ENCODE measurements at places on chromosomes 6 and 20.

- no peak for DNase-seq
Observed at GRCh38 chr6:131858765-131859415, 51.1 kb downstream of the ENPP1 start.

DNA sequence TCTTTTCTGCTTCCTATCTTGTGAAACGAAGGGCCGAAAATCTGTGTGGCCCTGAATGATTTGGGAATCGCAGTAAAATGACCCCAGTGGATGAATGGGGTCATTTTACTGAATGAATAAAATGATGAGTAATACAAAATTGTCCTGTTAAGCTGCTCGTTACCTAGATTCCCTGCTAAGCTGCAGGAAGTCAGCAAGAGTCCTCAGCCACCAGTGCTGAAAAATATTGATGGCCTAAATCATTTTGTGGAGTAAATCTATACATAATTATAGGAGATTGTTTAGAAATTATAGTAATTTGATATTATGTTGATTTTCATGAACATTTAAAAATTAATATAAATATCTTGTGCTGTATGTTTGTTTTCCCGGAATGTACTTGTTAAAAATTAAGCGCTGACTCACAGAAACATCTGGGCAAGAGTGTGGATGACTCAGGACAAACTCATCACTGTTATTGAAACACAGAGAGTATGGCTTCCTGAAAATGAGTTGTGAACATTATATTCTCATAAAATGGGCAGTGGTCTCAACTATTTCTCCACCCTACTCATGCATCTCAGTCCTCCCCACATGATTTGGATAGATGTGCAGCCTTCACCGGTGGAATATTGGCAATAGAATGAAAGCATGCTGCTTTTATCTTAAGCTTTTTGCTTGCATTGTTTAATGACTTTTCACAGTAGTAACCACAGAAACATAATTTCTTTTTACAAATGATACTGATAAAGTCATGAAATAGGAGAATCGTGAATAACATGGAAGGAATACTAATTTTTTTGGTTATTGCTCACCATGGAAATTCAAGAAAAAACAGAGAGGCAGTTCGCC lies 36.2 kb upstream of the RGS17 start:
- no peak for DNase-seq

DNA sequence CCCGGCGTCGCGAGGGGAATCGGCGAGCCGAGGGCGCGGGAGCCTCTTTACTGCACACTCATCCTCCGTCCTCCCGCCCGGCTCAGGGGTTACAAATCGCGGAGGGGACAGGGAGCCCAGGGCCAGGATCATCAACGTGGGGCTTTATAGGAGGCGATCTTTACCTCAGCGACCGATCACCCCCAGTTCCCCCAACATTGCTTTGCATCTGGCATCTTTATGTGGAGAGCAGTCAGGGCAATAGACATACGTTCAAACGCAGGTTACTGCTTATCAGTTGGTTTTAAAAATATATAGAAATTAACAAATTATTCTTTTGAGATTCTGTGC lies 634 bp downstream of the HSF2 start:
- DNase-seq, result no peak

- no peak for DNase-seq
Observed at GRCh38 chr20:60060593-60060992, 102.4 kb downstream of the CDH26 start.

GRCh38 chr6:70717038-70717801 lies 49.5 kb downstream of the SMAP1 start:
- DNase-seq, result no peak

GRCh38 chr6:26296857-26297648 lies 67.9 kb upstream of the BTN3A2 start:
- no peak for DNase-seq

- no peak for DNase-seq
Observed at GRCh38 chr6:33207552-33208090, 679 bp upstream of the RING1 start.

DNA sequence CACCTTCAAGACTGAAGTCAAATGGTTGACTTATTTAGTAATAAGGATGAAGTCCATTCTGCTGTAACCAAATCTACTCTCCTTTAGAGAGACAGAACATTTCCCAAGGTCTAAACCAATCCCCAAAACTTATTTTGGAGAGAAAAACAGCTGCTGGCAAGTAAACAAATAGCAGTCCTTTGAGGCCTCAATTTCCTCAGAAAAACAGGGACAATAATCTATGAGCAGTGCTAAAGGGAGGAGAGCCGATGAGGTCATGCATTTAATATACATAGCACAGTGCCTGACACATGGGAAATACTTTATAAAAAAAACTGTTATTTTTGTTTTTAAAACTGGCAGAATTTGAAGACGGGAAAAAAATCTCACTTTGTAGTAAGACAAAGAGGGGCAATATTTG lies 526.0 kb downstream of the EPM2A start:
- DNase-seq, result no peak

GRCh38 chr20:62824476-62825332 lies 7.9 kb downstream of the COL9A3 start:
- no peak for DNase-seq

DNA sequence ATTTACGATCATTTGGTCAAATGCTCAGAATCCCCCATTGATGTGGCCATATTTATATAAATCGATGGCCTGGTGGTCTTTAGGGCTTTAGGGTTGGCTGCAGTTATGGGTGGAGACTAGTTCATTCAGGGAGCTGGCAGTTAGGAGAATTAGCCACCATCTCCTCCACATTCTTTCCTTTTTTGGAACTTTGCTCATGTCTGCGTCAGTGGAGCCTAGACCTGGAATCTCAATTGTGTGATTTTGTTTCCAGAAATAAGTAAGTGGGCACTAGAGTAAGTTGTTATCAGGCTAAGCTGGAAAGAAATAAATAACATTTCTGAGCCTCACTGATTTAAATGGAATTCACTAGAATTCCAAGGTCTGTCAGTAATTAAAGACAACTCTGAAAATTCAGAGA lies 29.0 kb upstream of the ELOVL5 start:
- DNase-seq, result no peak

- DNase-seq, result no peak
Observed at GRCh38 chr20:14009208-14009607, 13.9 kb downstream of the MACROD2 start.

DNA sequence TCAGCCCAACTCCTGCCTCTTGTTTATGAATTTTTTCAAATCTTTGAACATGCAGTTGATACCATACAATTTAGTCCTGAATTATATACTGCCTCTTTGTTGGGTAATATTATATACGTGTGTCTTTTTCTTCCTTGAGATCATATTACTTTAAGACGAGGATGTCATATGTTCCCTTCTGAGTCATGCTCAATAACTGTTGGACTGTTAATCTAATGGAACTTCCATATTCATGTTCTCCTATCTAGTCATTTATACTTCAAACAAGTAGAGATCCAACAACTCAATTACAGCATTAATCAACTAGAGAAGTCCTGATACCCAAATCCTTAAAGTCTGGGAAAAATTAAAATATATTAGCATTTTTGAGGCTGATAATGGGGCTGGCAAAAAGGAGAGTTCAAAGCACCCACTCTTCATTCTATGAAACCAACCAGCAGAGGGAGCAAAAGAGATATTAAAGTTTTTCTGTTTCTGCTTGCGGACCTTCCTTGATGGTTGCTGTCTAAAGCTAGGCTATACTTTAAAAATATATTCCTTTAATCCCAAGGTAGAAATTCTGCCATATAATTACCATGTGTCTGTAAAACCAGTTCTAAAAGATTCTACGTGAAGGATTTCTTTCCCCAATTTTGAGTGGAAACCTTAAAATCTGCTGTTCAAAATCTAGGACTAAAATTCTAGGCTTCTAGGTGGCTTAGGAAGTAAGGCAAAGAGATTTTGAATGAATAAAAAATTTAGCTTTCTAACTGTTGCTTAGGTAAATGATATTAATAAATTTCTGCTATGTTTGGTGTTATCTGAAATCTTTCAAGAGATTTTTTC lies 498.9 kb downstream of the BCKDHB start:
- no peak for DNase-seq

GRCh38 chr20:25252686-25253421 lies 5.0 kb downstream of the PYGB start:
- no peak for DNase-seq

- no peak for DNase-seq
Observed at GRCh38 chr20:37430044-37430443, 84.1 kb downstream of the SRC start.

- no peak for DNase-seq
Observed at GRCh38 chr20:58899512-58899911, 47.0 kb downstream of the GNAS start.

GRCh38 chr6:14734416-14735340 lies 511.2 kb upstream of the JARID2 start:
- peak; percentile 88 for DNase-seq

DNA sequence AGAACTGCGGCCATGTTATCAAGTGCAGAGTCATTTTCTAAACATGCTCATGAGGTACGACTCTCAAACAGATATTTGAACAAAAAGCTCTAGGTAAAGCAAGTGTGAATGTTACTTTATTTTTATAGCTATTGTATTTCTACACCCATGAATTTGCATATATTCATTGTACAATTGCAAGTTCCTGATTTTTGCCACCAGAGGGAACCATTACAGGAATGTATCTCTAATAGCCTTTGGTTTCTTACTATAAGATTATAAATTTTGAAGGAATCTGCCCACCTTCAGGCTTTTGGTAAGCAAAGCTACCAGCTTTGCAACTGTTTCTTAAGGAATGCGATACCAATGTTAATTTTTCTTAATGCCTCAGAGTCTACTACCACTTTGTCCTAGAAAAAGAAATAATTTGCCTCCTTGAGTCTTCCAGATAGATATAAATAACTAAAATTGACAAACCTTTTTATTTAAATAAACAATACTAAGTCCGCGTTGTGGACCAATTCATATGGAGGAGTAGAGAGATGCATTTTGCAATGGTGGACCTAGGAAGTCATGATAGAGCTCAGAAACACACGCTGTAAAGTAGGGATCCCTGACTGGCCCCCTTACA lies 125.4 kb upstream of the SAMD5 start:
- no peak for DNase-seq

- no peak for DNase-seq
Observed at GRCh38 chr20:32365564-32365963, 7.4 kb downstream of the ASXL1 start.

- DNase-seq, result no peak
Observed at GRCh38 chr6:47455533-47456209, 21.9 kb upstream of the CD2AP start.

- DNase-seq, result no peak
Observed at GRCh38 chr20:48648482-48649051, 179.2 kb downstream of the PREX1 start.

DNA sequence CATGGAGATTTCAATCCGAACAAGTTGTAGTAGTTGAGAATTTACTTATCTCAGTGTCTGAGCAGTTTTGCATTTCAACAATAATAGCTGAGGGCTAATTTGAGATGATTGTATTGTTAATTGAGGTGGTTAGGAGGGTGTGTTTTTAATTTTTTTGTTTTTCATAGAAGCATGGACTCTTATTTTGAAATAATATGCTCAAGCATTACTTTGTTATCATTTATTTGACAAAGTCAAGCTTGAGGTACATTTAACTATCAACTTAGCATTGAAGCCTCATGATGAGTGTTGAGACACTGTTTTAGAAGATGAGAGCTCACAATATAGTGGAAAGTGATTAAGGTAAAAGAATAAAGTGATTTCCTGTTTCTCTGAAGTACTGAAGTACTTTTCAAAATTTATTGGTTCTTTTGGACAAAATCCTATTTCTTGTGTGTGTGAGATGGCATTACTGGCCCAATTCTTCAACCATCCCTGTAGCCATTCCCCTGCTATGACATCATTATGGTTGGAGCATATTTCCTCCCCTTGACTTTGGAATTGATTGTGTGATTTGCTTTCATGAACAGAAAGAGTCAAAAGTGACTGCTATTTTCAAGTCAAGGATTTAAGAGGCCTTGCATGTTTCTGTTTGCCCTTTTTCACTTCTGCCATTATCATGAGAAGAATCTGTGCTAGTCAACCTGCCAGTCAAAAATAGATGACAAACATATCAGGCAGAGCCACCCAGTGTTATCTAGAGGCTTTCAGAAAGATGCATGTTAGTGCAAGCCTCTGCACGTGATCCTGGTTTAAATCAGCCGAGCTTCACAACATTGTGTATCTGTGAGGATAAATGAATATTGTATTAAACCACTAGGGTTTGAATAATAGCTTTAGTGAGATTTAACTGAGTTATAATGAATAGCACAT lies 1112.3 kb upstream of the CITED2 start:
- no peak for DNase-seq

- no peak for DNase-seq
Observed at GRCh38 chr6:1131285-1132079, 180.4 kb upstream of the FOXQ1 start.

GRCh38 chr6:31090973-31091364 lies 21.4 kb downstream of the C6orf15 start:
- DNase-seq, result no peak

DNA sequence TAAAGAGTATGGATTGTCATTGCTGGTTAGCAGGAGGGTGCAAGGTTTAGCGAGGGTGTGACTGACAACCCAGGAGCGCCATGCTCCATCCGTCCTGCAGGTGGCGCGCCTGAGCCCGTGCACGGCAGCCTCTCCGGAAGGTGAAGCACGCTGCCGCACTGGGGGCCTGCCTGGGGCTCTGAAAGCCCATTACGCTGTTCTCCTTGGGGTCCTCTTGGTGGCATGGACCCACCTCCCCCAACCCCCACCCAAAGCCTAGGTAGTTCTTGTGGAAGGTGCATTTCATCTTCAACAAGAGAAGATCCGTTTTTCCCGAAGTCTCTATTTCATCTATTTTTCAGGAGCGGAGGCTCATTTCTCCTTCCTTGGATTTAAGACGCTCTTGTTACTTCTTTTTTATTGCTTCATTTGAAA lies 197.4 kb upstream of the KCNG1 start:
- no peak for DNase-seq

GRCh38 chr6:1631251-1631650 lies 21.5 kb downstream of the FOXC1 start:
- no peak for DNase-seq

DNA sequence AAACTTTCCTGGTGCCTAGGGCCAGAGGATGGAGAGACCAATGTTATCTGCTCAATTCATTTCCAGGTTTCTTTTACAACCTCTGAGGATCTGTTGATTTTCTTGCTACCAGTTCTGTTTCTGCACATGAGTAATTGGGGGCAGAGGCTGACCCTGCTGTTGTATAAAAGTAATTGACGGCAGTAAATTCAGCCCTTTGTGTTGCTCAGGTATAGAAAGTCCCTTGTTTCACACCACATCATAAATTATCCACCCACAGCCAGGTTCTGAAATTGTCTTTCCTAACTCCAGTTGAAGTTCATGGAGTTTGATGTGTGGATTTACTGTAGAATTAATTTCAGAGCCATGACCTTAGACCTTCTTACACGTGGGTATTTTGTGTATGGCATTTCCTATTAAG lies 107.4 kb upstream of the GRIK2 start:
- no peak for DNase-seq
